ENCODE measurements at places on chromosomes 1 and 21.

GRCh38 chr21:45852886-45853400 is 128.6 kb upstream of the COL6A1 start:
- H3K27me3 ChIP-seq: no peaks in the 10 kb centered on the region
- DNase-seq: peak; percentile 17
- H3K27ac ChIP-seq: no peak overlapping the region
- H3K4me1 ChIP-seq: peaks cover 3% of the 10 kb centered on the region

DNA sequence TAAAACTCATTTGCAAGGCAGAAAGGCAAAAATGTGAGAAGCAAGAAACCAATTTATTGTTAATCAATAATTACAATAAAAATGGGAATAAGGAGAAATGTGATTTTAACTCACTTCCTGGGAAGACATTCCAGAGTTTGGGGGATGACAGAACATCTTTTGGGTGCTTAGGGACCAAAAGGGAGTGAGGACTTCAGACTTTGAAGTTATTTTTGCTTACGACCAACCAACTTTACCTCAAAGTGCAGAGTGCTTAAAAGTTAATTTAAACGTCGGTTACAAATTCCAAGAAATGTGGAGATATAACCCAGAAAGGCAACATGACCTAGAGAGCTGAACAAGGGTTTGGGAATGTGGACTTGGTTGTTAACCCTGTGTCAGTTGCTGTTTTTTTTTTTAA is 234.5 kb upstream of the C1orf105 start:
- peaks cover 4% of the 10 kb centered on the region for H3K4me1 ChIP-seq
- H3K4me3 ChIP-seq: no peak overlapping the region
- no peaks in the 10 kb centered on the region for H3K27me3 ChIP-seq
- H3K36me3 ChIP-seq: no peaks in the 10 kb centered on the region
- H3K27ac ChIP-seq: peak overlapping the region; percentile 39

GRCh38 chr1:95002540-95003432 is 70.0 kb downstream of the ALG14 start:
- no peaks in the 10 kb centered on the region for H3K36me3 ChIP-seq
- no peak overlapping the region for H3K4me3 ChIP-seq
- H3K27ac ChIP-seq: no peak overlapping the region

DNA sequence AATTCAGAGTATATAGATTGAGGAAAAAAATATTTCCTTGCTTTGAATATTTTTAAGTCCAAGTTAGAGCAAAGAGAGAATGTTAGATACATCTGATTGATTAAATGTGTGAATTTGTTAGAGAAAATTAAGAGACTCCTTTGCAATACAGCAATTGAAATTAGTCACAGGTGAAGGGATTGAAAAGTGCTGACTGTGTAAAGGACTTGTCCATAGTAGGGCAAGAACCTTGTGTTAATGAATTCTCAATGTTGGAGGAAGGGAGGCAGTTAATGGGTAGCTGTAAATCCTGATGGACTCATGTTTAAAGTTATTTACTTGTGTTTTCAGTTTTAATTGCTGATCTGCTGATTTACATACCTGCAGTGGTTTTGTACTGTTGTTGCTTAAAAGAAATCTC is 38.6 kb downstream of the ALG6 start:
- no peaks in the 10 kb centered on the region for H3K27me3 ChIP-seq
- no peak overlapping the region for H3K27ac ChIP-seq
- no peaks in the 10 kb centered on the region for H3K4me1 ChIP-seq
- no peak for DNase-seq

DNA sequence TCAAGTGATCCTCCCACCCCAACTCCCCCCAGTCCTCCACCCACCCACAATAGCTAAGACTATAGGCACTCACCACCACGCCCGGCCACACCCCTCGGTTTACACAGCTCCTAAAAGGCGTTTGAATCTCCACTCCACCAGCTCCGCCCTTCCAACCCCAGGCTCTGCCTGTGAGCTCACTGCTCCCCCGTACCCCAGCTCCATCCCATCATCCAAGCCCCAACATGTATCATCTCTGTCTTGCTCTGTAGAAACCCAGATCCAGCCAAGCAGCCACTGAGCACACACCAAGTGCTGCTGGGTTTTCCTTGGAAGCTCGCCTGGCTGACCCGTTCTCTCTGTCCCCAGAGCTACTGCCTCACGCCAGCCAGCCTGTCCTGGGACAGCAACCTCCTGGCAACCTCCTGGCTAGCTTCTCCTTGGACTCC is 12.0 kb upstream of the S100A2 start:
- DNase-seq: no peak
- H3K4me1 ChIP-seq: no peaks in the 10 kb centered on the region
- H3K27ac ChIP-seq: no peak overlapping the region
- no peak overlapping the region for H3K4me3 ChIP-seq
- H3K36me3 ChIP-seq: no peaks in the 10 kb centered on the region
- no peaks in the 10 kb centered on the region for H3K27me3 ChIP-seq

- no peak overlapping the region for H3K27ac ChIP-seq
- H3K4me3 ChIP-seq: no peak overlapping the region
- H3K27me3 ChIP-seq: no peaks in the 10 kb centered on the region
- no peaks in the 10 kb centered on the region for H3K36me3 ChIP-seq
- peaks cover 4% of the 10 kb centered on the region for H3K4me1 ChIP-seq
These were observed 27.0 kb downstream of the C2CD2 start for GRCh38 chr21:41926807-41927171.

- H3K27me3 ChIP-seq: no peaks in the 10 kb centered on the region
- H3K27ac ChIP-seq: no peak overlapping the region
- no peaks in the 10 kb centered on the region for H3K36me3 ChIP-seq
- no peak overlapping the region for H3K4me3 ChIP-seq
- no peaks in the 10 kb centered on the region for H3K4me1 ChIP-seq
These were observed 890.2 kb upstream of the NCAM2 start for GRCh38 chr21:20108016-20108415.

GRCh38 chr1:194078765-194079164 is 892.4 kb upstream of the B3GALT2 start:
- no peak overlapping the region for H3K4me3 ChIP-seq
- H3K27ac ChIP-seq: no peak overlapping the region
- no peaks in the 10 kb centered on the region for H3K36me3 ChIP-seq
- no peaks in the 10 kb centered on the region for H3K4me1 ChIP-seq

DNA sequence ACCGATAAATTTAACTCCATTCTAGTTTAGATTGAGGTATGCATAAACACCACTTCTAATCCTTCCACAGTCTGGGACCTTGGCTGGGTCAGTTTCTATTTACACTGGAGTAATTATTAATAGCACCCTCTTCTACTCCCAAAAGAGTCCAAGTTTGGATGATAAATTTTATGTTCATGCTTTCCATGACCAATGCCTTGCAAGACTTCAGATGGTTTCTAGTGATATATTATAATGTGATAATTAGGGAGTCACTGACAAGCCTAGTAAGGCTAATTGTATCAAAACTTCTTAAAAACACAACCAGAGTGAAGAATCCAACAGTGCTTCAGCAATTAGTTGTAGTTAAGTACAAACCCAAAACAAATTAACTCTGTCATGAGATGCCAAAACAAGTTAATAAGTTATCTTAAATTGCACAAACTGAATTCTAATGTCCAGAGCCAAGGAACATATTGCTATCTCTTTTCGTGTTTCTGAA is 489.6 kb downstream of the TTLL7 start:
- H3K27ac ChIP-seq: no peak overlapping the region
- H3K4me1 ChIP-seq: no peaks in the 10 kb centered on the region
- no peaks in the 10 kb centered on the region for H3K36me3 ChIP-seq
- H3K27me3 ChIP-seq: no peaks in the 10 kb centered on the region
- no peak overlapping the region for H3K4me3 ChIP-seq

- H3K4me1 ChIP-seq: peaks cover under 1% of the 10 kb centered on the region
- H3K36me3 ChIP-seq: no peaks in the 10 kb centered on the region
- no peaks in the 10 kb centered on the region for H3K27me3 ChIP-seq
- no peak for DNase-seq
- no peak overlapping the region for H3K27ac ChIP-seq
- H3K4me3 ChIP-seq: no peak overlapping the region
These were observed 215.3 kb upstream of the NFIA start for GRCh38 chr1:60866917-60867531.

GRCh38 chr1:115757856-115758255 is 10.7 kb downstream of the CASQ2 start:
- H3K36me3 ChIP-seq: no peaks in the 10 kb centered on the region
- no peaks in the 10 kb centered on the region for H3K4me1 ChIP-seq
- no peak for DNase-seq
- no peak overlapping the region for H3K27ac ChIP-seq

DNA sequence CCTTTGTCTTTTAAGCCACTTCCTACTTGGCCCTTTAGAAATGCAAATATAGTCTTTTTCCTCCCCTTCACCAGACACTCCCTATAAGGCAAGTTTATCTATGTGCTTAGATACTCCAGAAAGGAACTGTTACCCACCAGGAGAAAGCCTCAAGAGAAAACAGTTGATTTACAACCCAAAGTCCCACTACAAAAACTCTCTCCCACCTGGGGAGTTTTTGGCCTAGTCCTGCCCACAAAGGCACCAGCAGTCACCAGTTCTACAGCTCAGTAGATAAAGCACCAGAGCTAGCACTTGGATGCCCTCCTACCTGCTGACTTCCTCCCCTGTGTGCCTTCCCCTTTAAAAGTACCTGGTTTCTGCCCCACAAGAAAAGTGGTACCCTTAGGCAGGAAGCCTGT is 27.7 kb upstream of the HAO2 start:
- peaks cover 20% of the 10 kb centered on the region for H3K4me1 ChIP-seq
- peaks cover 14% of the 10 kb centered on the region for H3K36me3 ChIP-seq
- peak; percentile 71 for DNase-seq
- H3K4me3 ChIP-seq: 0 out of 3 replicates have a peak overlapping the region, but pooled peaks have one; percentile 12
- H3K27me3 ChIP-seq: no peaks in the 10 kb centered on the region

DNA sequence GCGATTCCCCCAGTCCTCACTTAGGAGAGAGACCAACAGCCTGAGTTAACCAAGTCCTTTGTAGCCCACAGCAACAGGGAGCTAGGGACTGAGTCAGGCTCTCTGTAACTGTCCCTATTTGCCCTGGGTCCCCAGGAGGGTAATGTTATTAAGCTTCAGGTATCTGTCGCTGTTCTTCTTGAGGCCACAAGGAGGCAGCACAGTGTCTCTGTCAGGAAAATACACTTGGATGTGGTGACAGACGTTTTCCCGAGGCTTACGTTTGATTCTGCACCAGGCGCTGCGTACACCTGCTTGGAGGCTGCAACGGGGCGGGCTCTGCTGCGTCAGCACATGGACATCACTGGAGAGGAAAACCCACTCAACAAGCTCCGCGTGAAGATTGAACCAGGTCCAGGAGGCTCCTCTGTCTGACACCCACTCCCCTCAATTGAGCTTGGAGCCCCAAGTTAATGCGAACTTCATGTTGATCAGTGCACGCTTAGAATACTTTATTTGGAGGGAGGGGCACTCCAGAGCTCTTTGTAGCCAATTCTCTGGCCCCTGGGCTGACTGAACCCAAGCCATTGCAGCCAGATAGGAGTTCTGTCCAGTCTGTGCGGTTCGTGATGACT is 10.7 kb upstream of the ELF3 start:
- no peaks in the 10 kb centered on the region for H3K4me1 ChIP-seq
- H3K4me3 ChIP-seq: no peak overlapping the region
- H3K27ac ChIP-seq: no peak overlapping the region
- DNase-seq: peak; percentile 71

Measured in H9 (cell line).